Natural killer cell treated with Interleukin-12 subunit alpha and Interleukin-12 subunit beta and Interleukin-15 and Interleukin-18, amount 100 ng/mL, for 72 hours (primary cell): ENCODE measurements at places on chromosomes 5 and 9. TPM values are rescaled to one million over a fixed set of nuclear protein-coding genes. Genes with fewer than 3 reads are reported as not detected.

DNA sequence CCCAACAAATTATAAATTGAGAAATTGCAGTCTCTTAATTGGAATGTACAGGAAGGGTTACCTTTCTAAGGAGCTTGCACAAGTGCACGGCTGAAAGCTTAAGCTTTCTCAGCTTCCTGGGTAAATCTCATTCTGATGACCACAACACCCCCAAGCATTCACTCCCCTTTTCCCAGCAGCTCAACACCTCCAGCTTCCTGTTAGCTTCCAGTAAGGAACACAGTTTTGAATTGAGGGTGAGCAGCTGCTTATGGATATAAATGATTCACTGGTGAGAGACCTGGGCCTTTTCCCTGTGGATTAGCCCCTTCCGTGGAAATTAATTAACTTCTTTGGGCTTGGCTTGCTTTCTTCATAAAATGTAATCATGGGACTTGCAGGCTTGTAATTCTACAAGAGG is 101.2 kb downstream of the SLC28A3 start:
- DNase-seq: no peak
- no peaks in the 10 kb centered on the region for H3K36me3 ChIP-seq
- no peak overlapping the region for H3K4me3 ChIP-seq
- H3K27ac ChIP-seq: no peak overlapping the region
- H3K27me3 ChIP-seq: peaks cover 27% of the 10 kb centered on the region

GRCh38 chr5:1295650-1296037 is 776 bp upstream of the TERT start:
- H3K4me3 ChIP-seq: no peak overlapping the region
- H3K4me1 ChIP-seq: no peaks in the 10 kb centered on the region
- H3K27me3 ChIP-seq: peaks cover 14% of the 10 kb centered on the region
- no peak for DNase-seq
- H3K36me3 ChIP-seq: no peaks in the 10 kb centered on the region

- no peak for DNase-seq
- H3K4me1 ChIP-seq: peaks cover 8% of the 10 kb centered on the region
- H3K4me3 ChIP-seq: no peak overlapping the region
- no peak overlapping the region for H3K27ac ChIP-seq
- peaks cover 7% of the 10 kb centered on the region for H3K36me3 ChIP-seq
Measured at GRCh38 chr9:21295992-21296391, 9.1 kb downstream of the IFNA5 start.

LHX3 gene
- total RNA-seq: 0.12 TPM

ANKRD18B gene
- 3.9 TPM for total RNA-seq

DNA sequence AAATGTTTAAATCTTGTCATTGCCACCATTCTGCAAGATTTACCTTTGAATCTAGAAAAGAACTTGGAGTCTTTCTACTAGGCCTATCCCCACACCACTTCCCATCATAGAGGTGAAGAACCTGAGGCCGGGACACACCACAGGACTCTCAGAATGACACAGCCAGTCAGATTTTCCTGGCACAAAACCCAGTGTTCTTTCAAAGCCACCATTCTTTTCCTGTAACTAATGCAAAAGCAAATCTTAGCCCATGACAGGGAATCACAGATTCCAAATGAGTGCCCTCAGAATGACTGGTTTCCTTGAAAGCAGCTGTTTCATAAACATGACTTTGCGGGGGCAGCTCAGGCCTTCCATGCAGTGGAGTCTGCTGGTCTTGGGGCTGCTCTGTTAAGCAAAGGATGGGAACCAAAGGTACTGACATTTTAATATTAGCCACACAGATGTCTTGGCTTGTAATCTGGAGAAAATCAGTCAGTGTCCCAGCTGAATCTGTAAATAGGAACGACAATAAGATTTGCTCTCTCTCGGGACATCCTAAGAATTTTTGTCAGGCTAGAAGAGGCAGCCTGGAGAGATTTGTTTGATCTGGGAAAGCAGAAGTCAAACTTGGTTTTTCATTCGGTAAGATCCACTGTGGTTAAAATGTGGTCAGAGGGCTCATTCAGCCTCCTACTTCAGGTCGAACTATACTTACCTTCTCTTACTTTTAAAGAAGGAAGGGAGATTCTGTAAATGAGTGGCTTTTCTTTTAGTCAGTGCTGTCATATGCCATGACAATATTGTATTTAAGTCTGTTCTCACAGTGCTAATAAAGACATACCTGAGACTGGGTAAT is 115.1 kb downstream of the PALM2AKAP2 start:
- H3K27ac ChIP-seq: peak overlapping the region; percentile 70
- H3K36me3 ChIP-seq: no peaks in the 10 kb centered on the region
- H3K4me1 ChIP-seq: peaks cover 14% of the 10 kb centered on the region
